Activated effector memory CD4-positive, alpha-beta T cell treated with Interleukin-2 at 50 U/mL for 16 hours (primary cell): ENCODE measurements at places on chromosomes 11 and 22.
A peak's percentile ranks its signal among the peaks of the same experiment; 100 is the strongest.

DNA sequence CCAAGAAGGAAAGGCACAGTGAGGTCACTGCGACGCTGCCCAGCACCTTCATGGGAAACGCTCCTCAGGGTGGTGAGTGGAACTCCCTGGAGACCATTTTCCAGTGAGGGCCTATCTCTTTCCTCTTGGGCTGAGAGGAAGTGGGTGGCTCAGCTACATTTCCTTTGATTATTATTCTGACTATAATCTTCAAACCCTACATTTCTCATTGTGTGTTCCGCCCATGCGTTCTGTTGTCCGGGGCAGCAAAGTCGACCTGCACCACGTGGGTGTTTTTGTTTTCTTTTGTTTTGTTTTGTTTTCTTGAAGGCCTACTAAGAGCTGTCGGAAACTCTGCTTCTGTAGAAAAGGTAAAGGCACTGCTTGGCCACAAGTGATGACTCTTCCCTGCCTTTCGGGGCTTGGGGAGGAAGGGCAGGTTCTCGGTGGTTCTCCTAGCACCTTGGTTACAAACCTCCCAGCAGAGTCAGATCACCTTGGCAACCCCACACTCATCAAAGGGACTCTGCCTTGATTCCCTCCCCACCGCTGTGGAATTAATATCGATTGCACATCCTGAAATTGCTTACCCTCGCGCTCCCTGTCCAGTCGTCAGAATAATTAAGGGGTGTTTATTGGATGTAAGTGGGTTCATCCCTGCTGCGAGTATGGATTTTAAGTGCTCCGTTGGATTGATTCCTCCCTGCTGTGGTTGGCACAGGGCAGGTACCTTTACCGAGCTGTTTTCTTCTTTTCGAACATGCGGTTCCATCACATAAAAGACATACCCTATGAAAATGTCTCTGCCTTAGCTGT, 7.3 kb downstream of the PARVB start:
- DNase-seq: no peak

- DNase-seq: peak; percentile 14
These were observed 775.6 kb downstream of the BRD1 start for GRCh38 chr22:49052023-49052538.

DNA sequence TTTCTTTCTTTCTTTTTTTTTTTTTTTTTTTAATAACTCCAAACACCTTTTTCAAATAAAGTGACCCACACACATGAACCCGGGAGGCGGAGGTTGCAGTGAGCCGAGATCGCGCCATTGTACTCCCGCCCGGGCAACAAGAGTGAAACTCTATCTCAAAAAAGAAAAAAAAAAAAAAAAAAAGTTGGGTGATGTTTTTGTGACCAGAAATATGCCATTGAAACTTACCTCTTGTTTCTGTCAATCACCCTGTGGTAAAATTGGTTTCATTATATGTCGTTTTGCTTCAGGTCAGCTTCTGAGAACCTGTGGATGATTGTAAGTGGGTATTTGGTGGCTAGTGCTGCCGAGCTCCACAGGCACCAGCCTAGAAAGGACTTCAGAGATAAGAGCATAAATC, 238.8 kb downstream of the TBC1D22A start:
- no peak for DNase-seq

GRCh38 chr11:45092901-45093760, 53.3 kb upstream of the PRDM11 start:
- no peak for DNase-seq

- DNase-seq: no peak
These were observed 49.7 kb downstream of the ARRB1 start for GRCh38 chr11:75301601-75302345.

DNA sequence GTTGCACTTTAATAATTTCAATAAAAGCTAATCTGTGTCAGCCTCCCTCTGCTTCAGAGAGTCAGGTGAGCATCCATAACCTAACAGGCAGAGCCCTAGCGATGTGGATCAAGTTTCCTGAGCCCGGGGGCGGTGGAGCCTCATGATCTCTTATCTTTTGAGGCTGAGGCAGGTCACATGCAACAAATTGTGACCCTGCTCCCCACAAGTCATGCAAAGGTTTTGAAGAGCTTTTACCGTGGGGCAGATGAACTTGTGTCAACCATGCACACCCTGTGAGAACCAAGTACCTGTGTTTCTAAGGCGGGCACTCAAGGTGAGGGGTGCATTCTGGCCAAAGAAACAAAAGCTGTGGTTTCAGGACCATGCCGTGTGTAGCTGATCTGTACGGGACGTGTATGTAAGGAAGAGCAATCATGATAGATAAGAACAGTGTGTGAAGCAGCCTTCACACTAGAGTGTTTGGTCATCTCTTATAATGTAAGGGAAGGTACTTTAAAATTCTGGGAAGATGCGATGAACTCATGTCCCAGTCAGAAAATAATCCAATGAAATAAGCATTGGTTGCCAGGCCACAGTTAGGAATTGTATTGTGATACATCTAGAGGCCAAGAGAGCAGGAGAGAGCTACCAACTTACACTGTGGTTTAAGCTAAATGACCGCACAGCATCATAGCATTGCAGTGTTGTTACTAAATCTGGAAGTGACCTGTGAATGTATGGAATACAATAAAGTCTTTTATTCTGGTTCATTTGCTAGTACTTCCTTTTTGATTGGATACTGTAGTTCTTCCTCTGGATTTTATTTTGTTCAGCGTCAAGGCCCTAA, 49.8 kb downstream of the DKK3 start:
- DNase-seq: no peak

GRCh38 chr11:86706338-86707131, 34.1 kb upstream of the ME3 start:
- DNase-seq: no peak

DNA sequence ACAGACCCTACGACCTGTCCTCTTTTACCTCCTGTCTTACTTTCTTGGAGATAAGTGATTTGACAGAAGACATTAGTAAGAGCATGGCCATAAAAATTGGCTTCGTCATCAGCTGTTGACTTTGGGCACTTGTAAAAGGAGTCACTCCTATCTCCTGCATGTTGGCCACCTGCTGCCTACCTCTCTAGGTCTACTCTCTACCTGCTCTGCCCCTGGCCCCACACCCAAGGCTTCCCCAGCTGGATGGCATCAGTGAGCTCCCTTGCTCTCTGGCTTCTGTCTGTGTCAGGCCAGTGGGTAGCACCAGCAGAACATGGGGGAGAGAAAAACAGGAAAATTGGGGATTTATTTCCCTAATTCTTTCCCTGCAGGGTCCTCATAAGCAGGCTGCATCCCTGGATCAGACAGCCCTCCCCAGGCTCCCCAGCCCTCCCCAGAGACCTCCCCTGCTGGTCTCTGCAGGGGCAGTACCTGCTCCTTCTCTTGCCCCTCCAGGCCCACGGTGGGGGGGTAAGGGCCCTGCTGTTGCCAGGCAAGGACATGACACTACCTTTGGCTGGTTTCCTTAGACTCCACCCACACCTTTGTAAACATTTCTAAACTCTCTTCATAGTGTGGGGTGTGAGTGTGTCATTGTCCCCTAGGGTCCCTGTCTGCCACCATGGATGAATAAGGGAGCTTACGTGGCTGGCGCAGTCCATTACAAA, 157.0 kb upstream of the NECTIN1 start:
- DNase-seq: no peak

GRCh38 chr11:35619855-35620640, 1.8 kb downstream of the FJX1 start:
- DNase-seq: no peak

DNA sequence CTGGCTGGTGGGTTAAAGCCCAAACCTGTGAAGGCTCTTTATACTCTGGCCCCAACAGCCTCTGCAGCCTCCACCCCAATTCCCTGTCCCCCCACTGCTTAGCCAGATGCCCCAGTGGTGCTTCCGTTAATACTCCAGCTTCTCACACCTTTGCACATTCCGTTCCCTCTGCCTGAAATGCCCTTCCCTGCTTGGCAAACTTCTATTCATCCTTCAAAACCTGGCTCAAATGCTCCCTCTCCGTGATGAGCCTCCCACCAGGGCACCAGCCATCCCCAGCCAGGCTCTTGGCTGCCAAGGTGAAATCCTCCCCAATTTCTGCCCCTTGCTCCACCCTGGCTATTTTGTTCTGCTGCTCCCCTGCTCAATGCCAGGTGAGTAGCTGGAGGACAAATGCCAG, 12.5 kb upstream of the FADS3 start:
- DNase-seq: no peak

- no peak for DNase-seq
These were observed 70.5 kb downstream of the RPUSD4 start for GRCh38 chr11:126140926-126141280.

GRCh38 chr22:23759566-23759965, 3.2 kb upstream of the C22orf15 start:
- no peak for DNase-seq

DNA sequence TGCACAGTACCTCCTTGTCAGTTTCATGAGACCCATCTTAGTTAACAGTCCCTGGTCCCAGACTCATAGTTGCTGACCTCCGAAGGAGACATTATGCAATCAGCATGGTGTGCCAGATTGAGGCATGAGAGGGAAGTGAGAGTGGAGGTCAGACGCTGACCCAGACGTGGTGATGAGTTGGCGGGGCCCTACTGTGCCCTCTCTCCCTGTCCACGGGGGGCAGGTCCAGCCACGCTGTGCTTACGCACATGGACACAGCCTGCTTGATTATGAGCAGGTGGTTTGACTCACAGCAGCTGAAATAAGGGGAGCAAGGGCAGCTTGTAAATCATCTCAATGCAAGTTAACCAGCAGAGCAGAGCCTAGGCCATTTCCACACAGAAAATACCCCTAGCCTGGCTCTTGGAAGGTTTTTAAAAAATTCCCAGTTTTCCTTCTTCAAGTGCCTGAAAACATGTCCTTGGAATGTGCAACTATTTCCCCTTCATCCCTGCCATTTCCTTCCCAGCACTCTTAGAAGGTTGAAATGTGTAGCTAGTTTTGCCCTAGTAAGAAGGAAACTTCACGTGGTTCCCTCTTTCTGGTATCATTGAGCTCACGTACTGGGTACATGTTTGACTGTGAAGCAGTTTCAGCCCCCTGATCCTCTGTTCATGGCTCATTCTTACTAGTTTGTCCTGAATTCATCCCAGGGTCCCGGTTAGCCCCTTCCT, 122.6 kb upstream of the SORL1-AS1 start:
- no peak for DNase-seq

DNA sequence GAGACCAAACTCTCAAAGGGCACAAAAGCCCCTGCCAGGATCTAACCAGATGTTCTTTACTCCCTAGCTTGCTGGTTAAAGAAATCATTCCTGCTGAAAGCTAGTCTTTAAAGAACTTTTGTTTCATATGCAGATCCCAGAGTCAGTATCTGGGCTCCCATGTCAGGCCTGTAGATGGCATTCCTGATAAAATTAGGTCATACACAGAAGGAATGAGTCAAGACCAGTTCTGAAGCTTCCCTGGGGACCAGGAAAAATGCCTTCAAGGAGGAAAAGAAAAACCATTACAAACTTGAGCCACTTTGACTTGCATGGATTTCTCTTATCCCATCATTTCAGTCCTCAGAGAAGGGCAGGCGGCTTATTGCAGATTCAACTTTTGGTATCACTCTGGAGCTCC, 5.9 kb downstream of the DBX1 start:
- DNase-seq: no peak

- no peak for DNase-seq
These were observed 12.9 kb upstream of the ARHGAP42 start for GRCh38 chr11:100674212-100674611.

DNA sequence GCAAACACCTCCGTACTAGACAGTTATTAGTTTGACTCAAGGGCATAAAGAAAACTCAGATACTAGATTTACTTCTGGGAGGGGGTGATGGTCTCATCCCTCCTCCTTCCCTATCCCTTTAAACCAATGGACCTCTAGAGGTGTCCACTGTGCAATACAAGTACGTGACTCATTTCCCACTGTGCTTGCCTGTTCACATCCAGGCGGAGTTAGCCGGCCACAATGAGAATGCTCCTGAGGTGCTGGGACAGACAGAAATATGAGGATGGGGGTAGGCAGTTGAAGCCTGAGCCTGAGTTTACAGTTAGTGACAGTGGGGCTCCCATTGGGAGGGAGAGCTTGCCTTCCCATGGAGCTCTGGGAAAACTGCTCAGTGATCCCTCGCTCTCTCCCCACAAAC, 8.4 kb upstream of the PMM1 start:
- DNase-seq: no peak

DNA sequence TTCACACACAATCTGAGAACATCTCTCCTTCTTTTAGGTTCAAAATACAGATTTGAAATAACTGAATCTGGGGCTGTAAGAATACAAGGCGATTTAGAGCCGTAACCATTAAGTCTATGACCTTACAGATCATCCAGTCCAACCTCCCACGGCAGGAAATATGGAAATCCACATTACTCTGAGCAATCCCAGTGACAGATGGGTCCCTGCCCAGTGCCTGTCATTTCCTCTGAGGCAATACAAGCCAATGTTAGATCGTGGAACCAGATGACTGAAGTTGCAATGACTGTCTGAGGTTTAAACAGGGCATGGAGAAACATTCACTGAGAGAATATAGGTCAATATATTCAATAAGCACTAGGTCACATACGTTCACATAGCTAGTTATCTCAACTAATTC, 77.4 kb upstream of the OR5AK2 start:
- no peak for DNase-seq

DNA sequence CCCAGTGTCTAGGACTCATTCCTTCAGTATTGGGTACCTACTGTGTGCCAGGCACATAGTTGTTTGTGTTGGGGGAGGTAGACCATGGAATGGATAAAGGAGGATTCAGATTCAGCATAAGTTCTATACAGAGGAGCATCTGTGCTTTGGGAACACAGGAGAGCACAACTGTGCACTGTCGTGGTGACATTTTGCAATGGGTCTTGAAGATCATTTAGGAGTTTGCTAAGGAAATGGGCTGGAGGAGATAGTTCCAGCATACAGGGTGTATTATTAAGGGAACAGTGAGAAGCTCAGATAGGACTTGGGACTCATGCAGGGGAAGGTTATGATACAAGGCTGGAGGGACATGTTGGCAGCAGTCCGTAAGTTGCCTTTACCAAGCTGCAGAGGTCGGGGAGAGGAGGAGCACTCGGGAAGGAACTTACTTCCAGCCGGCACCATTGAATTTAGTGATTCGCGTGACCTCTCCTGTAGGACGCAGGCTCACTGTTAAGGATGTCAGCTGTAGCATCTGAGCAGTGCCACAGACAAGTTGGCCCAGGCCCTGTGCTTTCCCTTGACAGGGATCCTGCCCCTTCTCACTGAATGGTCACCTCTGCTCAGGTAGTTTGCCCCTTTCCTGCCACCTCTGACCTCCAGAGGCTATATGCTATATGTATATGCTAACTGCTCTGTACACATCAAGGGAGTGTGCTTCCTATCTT, 25.6 kb downstream of the TREH start:
- no peak for DNase-seq

DNA sequence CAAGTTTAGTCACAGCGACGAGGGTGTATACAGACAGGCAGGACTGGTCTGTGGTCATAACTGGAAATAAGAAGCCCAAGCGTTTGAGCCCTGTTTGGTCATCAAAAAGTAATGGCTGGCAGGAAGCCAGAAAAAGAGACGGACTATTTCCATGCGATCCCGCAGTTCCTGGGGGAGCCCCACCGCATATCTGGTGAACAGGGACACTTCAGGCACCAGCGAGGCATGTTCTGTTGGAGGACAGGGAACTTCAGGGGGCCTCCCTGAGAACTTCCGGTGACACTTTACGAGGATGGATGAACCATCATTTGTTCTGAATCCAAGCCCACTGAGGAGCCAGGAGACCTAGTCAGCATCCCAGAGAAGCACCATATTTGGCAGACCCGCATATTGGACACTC, 29.7 kb upstream of the TRIM29 start:
- no peak for DNase-seq

- no peak for DNase-seq
These were observed 43.2 kb downstream of the PIK3C2A start for GRCh38 chr11:17164361-17165246.

GRCh38 chr11:86068138-86068871, 579 bp downstream of the PICALM start:
- peak; percentile 32 for DNase-seq
